ENCODE measurements at places on chromosomes 11 and 22.

GRCh38 chr11:8787372-8787771 is 104.8 kb downstream of the RPL27A start:
- DNase-seq, result no peak

DNA sequence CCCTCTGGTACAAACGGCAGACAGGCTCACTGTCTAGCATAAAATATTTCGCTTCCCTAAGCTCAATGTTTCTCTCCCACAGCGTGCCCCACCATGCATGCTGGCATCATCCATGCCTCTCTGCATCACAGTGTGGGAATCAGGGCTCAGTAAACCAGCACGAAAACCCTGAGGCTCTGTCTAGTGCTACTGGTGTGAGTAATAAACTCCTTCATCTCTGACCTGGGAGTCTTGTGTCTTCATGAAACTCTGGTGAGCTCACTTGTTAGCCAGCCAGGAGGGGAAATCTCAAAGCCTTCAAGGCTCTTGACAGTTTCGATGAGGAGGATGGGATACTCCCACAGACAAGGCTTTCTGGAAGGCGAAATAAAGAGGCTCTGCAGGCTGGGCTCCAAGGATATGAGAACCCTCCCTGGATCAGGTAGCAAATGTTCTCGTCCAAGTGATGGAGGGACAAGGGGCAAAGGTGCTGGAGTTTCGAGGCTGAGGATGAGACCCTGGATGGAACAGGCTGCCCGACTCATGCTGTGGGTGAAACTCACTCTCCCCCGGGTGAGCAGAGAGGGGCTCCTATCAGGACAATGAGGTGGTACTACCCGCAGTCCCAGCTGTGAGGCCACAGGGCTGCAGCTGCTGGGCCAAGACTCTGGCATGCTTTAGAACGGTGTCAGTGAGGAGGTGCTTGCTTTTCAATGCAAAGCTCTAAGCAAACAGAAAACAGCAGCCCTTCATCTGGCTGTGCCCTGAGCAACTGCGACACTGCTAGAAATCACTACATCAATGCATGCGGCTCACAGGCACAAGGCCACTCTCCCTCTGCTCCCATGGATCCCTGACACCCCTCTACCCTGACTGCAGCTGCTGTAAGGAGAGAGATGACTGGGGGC is 69.3 kb downstream of the SHANK2 start:
- no peak for DNase-seq

- no peak for DNase-seq
Observed at GRCh38 chr22:33350491-33350890, 292.3 kb upstream of the SYN3 start.

DNA sequence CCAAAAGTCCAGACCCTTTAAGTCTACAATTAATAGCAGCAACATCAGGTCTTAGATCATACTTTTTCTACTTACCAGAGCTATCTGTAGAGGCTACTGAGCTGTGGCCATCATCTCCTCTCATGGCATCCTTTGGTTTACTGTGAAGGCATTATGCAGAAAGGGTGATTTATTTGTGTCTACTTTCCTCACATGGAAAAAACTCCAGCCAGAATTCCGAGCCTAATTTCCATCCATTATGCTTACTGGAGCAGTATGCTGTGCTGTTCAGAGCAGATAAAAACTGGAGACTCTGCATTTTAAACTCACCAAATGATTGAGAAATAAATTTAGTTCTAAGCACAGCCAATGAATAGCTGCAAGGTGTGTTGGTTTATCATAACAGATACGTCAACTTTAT is 581.8 kb downstream of the ETS1 start:
- no peak for DNase-seq

- no peak for DNase-seq
Observed at GRCh38 chr11:6812390-6813005, 13.0 kb upstream of the OR6A2 start.

DNA sequence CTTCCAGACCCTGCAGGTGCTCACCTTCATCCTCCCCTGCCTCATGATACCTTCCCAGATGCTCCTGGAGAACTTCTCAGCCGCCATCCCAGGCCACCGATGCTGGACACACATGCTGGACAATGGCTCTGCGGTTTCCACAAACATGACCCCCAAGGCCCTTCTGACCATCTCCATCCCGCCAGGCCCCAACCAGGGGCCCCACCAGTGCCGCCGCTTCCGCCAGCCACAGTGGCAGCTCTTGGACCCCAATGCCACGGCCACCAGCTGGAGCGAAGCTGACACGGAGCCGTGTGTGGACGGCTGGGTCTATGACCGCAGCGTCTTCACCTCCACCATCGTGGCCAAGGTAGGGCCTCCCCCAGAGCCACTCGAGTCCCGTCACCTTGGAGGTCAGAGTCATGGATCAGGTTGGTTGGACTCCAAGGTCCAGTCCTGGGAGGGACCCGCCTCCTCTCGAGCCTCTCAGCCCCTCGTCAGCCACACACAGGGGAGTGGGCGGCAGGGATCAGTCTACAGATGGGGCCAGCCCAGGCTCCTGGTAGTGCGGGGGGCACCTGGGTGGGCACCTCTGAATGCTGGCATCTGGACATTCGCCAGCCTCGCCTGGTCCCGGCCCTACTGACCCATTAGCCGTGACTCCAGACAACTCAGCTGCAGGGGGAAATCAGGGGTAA is 34.8 kb upstream of the SLC22A12 start:
- DNase-seq, result no peak

GRCh38 chr11:113176599-113177360 is 137.6 kb upstream of the TTC12 start:
- no peak for DNase-seq

Data from stimulated activated CD8-positive, alpha-beta memory T cell treated with anti-CD3 and anti-CD28 coated beads, Interleukin-7, amount 100 ng/mL, for 24 hours (primary cell).